ENCODE measurements at places on chromosomes 12 and 14.

GRCh38 chr14:74959596-74960180, 4.3 kb upstream of the PGF start:
- no peak for DNase-seq

GRCh38 chr12:100799770-100800169, 5.2 kb downstream of the ANO4 start:
- no peak for DNase-seq

DNA sequence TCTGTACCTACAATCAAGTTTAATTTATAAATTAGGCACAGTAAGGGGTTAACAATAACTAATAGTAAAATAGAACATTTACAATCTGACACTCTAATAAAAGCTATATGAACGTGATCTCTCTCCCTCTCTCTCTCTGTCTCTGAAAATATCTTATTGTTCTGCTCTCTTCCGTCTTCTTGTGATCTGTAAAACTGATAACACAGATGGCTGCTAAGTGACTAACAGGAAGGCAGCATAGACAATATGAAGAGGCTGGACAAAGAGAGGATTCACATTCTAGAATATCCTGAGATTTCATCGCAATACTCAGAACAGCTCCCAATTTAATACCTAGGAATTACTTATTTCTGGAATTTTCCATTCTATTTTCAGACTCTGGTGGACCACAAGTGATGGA, 827.2 kb downstream of the FLRT2 start:
- no peak for DNase-seq

GRCh38 chr14:53247596-53248370, 94.7 kb upstream of the DDHD1 start:
- DNase-seq: no peak

DNA sequence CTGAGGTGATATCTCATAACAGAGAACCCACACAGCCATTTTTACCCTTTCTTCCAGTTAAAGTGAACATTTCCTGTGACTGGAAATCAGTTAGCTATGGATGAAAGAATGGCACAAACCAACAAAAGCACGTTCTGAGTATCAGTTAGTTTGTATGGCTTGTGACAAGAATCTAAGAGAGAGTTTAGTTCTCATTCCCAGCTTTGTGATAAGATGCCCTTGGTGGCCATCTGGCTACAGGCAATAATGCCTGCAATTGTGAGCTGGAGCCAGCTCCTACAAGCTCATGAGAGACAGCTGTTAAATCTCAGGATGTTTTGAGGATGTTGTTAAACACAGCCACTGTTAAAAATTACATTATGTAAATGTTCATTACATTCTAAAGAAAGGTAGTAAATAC, 122.0 kb upstream of the FRMD6 start:
- no peak for DNase-seq

DNA sequence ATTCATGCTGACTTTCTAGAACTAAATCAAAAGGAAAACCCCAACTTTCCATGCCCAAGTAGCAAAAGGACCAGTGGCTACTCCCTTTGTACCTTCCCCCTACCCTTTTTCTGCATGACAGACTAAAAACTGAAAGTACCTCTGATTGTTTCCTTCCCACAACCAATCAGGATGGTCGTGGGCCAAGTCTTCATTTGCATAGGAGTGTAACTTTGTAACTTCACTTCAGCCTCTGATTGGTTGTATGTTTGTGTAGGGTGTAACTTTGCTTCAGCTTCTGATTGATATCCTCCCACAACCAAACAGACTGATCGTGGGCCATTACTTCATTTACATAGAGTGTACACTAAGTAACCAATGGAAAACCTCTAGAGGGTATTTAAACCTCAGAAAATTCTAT, 96.5 kb downstream of the DENND5B start:
- no peak for DNase-seq

GRCh38 chr12:32305163-32305562, 94.2 kb upstream of the FGD4 start:
- peak; percentile 78 for DNase-seq

GRCh38 chr14:55638665-55639064, 58.7 kb downstream of the KTN1 start:
- DNase-seq: no peak

GRCh38 chr14:89283327-89284060, 133.5 kb downstream of the FOXN3 start:
- no peak for DNase-seq

GRCh38 chr12:75020068-75020557, 189.5 kb downstream of the KCNC2 start:
- DNase-seq: no peak

- no peak for DNase-seq
Measured at GRCh38 chr12:81181691-81182090, 103.8 kb downstream of the ACSS3 start.

DNA sequence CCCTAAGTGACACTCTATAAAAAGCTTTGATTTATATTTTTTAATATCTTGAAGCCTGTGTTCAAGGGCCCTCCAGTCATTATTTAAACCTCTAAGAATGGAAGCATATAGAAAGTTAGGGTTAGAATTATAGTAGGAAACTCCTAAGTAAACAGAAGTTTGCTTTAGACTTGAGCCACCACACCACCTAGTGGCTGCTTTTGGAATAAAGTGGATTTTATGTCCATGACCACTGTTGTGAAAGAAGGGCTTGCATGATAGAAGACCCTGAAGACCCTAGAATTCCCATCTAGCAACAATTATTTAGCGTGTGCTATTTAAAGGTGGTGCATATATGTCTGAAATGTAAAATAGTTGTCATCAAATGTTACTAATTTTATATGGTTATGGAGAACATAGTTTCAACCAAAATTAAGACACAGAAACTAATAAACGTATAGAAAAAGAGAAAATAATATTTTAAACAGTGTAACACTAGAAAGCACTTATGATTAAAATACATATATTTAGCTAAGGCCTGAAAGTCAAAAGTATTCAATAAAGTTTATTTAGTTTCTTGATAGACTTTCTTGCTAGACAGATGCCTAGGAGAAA, 21.3 kb downstream of the LRRIQ1 start:
- peak; percentile 31 for DNase-seq

- DNase-seq: no peak
Measured at GRCh38 chr12:6824085-6824775, 2.6 kb downstream of the GPR162 start.

DNA sequence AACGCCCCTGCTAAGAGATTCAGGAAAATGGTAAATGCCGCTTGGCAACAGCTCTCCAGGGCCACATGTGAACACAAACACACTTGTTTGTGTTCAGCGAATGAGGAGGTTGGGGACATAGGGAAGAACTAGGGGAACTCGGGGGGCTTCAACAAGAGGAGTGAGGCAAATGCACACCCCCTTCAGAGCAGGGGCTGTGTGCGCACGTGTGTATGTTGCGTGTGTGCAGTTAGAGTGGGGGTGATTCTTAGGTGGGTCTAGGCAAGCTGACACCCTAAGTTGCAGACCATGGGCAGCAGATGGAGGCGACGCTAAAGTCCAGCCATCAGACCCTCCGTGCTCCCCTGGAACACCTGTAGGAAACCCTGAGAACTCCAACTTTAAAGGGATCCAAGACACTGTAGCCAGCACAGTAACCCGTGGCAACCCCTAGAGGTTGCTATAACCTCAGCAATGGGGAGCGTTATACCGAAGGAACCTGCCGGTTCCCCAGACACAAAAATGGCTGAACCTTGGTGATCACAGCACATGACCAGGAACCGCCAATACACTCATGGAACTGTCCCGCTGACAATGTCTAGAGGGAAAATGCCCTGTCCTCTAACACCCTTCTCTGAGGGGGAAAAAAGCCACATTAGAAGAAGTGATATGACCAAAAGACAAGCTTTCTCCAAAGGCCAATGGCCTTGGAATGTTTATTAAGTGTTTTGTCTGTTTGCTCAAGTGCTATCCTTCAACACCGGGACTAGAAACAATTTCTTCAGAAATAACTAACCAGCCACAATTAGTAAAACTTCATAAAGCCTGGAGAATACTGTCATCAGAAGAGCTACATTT, 86.5 kb upstream of the CEP83 start:
- peak; percentile 73 for DNase-seq

GRCh38 chr12:46450279-46450748, 77.7 kb upstream of the SLC38A2 start:
- DNase-seq: no peak

GRCh38 chr12:75831402-75831801, 200.2 kb downstream of the PHLDA1 start:
- DNase-seq: no peak

DNA sequence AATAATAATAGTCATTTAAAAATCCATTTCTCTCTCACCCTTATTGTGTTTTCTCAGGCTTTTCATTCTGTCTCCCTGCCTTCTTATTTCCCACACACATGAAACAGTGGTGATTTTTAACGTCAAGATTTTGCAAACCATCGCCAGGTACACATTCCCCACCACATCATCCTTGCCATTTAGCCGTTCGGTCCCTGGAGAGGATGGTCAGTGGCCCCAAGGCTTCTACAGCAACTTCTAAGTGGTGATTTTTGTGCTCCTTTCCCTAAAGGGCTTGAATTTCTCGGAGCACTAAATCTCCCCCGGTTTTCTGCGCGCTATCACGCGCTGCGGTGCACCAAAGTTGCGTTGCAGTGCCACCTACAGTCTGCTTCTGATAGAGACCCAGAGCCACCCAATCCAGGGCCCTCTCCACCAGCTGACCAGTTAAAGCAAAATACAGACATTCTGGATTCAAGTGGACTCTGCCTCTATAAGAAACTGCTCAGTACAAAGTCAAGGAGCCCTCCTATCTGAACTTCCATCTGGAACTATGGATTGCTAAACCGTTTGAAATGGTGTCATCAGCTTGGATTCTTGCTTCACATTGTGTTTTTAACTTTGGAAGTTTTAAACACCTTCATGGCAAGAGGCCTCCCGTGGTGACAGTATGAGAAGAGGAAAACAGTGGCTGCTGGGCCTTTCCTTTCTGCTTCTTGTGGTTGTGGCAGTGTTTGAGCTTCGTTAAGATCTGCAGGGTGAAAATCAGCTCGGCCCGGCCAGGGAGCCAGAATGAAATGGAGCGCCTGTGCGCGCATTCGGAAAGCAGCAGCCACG, 234.0 kb downstream of the SPTSSA start:
- DNase-seq: peak; percentile 10

DNA sequence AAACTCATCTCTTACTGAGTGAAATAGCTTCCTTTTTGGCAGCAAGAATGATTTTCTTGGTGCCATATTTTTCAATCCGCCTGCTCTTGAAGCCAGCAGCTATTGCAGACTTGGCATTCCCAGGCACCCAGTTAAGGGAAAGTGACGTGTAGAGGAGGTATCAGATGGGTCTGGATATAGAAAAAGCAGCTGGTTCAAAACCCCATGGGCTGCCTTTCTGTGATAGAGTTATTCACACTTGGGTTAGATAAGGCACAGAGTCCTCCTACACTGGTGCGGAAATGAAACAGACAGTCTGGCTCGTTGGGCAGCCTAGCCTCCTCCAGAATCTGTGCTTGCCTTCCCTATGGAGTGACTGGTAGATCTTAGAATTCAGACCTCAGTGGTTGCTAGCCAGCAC, 62.2 kb downstream of the PTPN11 start:
- no peak for DNase-seq

- DNase-seq: no peak
Measured at GRCh38 chr12:41211448-41211847, 23.3 kb downstream of the PDZRN4 start.

DNA sequence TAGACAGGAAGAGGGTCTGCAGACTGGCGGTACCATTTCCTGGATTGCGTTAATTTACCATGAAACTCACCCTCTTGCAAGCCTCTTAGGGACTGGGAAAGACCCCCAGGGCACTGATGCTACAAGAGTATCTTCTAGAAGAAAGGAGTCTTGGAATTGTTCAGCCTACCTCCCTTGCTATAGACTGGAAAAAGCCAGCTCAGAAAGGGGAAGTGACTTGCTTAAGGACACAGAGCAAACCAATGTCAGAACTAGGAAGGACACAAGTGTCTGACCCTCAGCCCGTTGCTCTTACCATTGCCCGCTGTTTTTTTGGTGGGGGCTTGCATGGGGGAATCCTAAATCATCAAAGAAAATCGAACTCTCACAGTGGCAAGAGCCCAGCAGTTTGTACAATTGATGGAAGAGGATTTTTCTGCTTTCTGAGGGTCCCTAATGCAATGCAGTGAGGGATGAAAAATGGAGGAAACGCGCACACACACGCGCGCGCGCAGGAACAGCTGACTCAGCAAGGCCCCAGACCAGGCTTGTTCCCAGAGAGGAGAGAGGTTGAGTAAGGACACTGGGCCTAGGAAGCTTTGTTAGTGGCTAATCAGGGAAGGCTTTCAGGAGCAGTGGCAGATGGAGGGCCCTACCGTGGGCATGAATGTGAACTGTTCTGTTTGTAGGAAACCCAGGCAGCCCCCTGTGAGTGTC, 50.9 kb downstream of the RIN3 start:
- no peak for DNase-seq

DNA sequence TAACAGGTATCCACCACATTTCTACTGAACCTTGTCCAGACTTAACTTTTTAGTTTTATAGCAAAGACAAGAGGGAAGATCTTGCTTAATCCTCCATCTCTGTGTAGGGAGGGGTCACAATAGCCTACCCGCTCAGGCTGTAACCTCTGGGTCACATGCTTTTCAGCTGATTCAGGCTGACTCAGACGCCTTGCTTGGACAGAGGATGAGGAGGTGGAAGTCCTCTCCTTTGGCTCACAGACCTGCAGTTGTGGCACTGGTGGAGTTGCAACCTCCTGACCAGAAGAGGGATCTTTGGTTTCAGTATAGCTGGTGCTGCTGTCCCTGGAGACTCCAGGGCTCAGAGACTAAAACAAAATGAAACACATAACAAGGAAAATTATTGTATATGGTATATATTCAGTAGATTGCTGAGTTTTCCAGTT, 16.2 kb downstream of the ACIN1 start:
- no peak for DNase-seq

- no peak for DNase-seq
Measured at GRCh38 chr14:104146651-104147345, 8.4 kb downstream of the KIF26A start.

DNA sequence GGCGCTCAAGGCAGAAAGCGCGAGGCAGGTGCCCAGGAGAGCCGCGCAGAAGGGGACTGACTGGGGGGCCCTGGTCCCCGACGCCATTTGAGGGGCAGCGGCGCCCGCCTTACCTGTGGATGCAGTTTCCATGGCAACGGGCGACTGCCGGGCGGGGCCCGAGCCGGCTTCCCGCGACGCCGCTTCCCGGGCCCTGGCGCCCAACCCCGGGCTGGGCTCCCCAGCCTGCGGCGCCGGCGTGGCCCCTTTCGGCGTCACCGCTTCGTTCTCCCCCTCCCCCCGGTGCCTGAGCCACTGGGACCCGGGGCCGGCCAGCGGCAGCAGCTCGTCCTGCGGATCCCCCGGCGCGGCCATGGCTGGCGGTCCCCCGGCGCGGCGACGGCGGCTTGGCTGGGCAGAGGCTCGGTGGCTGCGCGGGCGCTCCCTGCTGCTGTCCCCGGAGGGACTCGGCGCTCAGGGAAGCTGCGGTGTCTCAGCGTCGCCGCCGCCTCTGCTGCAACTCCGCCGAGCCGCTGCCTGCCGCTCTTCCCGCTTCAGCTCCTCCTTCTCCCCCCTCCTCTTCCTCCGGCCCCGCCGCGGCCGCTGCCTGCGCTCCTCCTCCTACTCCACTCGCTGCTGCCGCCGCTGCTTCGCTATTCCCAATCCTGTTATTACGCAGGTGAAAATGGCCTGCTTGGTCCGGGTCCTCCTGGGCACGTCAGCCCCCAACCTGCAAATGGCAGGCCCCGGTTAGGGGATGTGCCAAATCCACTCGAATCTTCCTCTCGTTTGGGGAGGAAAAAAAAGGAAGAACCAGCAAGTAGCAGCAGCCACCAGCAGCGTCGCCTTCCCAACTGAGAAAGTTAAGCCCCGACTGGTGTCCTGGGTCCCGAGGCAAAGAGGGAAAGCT, at the start of gene RTN1:
TSS of gene RTN1 (minus strand) at position 500 of the 889 bp plus-strand sequence. CDS start at position 354, 146 bp downstream.
- DNase-seq: peak; percentile 50

Measured in hematopoietic multipotent progenitor cell (in vitro differentiated cells).